GM04503 (cell line): ENCODE measurements at places on chromosomes 16 and 17.
A peak's percentile ranks its signal among the peaks of the same experiment; 100 is the strongest.

DNA sequence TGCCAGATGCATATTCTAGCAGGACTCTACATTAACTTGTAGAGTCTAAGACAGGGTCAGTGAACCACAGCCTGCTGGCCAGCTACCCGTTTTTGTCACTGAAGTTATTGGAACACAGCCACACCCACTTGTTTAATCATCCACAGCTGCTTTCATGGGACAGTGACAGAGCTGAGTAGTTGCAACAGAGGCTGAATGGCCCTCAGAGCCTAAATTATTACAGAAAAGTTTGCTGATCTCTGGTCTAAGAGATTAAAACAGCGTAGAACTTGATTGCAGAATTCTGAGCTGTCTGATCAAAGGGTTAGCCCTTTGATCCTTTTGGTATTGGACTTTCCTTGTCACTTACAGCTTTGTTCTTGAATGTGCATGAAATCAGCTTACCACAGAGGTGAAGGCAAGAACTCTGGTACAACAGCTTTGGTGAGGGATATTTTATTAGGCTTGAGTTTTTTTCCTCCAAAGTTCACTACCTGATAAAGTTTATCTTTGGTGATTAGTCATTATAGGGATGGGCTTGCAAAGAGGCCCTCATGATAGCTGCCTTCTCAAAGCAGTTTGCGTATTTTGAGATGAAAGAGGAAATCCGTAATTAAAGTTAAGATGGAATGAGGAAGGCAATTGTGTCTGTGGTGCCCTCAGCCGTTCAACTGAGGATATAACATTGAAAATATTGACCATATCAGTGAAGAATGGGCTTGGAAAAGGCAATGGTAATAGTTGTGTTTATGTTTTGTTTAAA, 23.6 kb downstream of the ALDH3A2 start:
- peak; percentile 35 for DNase-seq

- DNase-seq: no peak
Observed at GRCh38 chr17:35809855-35810461, 674 bp downstream of the TAF15 start.

GRCh38 chr17:15446036-15446435, 21.4 kb downstream of the CDRT4 start:
- DNase-seq: no peak

DNA sequence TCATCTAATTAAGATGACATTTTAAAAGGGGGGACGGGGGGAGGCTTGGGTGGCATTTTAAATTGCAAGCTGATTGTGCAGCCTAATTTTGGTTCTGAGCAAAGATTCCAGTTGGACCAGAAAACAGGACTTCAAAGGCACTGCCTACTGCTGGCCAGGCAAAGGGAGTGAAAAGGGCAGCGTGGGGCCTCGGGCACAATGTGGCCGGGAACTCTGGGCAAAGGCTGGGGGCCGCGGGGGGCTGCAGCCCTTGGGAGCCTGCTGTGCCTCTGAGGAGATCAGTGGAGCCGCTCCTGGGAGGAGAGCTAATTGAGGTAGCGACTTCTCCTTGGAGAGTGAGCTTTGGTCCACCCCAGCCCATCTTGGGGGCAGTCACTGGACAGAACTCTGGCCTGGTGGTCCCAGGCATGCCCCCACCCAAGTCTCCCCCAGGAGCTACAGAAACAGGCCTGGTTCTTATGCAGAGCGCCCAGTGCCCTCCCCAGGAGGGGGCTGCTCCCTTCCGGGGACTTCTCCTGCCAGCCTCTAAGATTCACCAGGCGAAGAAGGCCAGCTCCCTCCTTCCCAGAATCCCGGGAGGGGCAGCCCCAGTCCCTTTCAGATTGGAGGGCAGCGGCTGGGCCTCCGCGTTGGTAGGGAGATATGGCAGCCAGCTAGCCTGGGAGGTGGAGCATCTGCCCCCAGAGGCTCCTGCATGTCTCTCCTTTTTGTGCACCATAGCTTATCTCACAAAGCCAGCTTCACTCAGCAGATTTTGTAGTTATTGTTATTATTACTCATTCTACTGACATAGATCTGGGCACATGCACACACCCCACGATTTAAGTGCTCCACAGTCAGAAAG, 115.6 kb downstream of the GNAO1 start:
- no peak for DNase-seq

DNA sequence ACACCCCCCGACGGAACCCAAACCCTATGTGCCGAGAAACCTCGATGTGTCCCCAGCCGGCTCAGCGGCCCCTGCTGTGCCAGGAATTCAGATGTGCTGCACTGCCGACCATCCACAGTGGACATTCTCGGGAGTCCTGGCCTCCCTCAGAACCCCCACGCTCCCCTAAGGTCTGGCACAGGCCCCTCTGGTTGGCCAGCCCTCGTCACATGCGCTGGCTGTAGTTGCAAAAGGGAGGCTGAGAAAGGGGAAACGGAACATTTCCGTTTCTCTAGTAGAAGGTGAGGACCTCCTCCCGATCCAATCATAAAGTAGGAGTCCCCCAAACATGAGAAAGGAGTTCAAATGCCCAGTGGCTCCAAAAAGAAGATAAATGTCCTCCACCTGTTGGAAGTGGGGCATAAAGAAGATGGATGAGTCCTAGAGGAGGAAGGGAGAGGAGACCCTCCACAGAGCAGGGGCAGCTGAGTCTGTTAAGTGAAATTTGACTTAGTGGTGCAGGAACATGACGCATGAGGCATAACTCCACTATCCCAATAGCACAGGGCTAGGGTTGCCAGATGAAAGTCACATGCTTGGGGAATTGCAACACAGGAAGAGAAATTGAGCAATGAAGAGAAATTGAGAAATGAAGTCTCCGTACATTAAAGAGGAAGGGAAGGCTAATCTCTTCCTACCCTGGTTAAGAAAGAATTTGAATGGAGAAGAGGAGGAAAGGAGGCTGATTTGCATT, 49.3 kb upstream of the WSB1 start:
- peak; percentile 85 for DNase-seq

GRCh38 chr17:68328676-68329075, 37.4 kb downstream of the ARSG start:
- no peak for DNase-seq

DNA sequence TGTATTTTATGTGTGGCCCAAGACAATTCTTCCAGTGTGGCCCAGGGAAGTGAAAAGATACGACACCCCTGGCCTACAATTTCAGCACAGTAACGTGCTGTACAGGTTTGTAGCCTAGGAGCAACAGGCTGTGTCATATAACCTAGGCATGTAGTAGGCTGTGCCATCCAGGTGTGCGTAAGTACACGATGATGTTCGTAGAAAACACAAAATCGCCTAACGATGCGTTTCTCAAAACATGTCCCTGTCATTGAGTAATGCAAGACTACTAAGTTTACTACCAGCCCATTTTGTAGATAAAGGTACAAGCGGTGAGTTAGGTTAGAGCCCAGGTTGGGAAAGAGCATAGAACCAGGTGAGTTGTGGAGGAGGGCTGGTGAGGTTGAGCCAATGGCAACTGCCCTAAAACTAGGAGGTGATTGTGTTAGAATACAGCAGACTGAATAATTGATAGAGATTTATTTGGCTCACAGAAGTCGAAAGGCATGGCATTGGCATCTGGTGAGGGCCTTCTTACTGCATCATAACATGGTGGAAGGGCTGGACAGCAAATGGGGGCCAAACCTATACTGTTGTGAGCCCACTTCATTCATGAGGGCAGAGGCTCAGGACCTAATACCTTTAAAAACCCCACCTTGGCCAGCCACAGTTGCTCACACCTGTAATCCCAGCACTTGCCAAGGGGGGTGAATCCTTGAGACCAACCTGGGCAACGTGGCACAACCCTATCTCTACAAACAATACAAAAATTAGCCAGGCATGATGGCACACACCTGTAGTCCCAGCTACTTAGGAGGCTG, 4.2 kb downstream of the EIF1 start:
- DNase-seq: no peak

DNA sequence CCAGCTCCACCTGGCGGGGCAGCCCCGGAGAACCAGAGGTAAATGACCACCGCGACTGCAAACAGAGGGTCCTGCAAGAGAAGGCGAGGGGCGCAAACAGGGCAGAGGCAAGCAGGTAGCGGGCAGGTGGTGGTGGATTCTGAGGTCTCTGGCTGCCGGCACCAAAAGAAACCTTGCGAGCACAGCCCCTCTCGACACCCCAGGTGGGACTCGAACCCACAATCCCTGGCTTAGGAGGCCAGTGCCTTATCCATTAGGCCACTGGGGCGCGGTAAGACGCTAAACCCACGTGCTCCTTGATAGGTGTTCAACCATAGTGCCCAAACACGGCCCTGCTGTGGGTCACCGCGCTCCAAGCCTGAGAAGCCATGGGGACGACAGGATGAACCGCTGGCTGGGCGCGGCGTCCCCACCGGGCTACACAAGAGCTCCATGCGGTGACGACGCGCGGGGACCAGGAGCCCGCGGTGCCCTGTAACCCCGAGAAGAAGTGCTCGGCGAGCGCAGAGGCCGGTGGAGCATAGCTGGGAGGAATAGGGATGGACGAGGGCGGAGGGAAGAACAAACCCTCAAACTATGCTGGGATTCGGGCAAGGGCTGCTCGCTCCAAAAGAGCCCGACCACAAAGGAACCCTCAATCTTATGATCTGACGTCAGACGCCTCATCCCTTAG, 12.4 kb downstream of the ATP5PD start:
- DNase-seq: peak; percentile 59

DNA sequence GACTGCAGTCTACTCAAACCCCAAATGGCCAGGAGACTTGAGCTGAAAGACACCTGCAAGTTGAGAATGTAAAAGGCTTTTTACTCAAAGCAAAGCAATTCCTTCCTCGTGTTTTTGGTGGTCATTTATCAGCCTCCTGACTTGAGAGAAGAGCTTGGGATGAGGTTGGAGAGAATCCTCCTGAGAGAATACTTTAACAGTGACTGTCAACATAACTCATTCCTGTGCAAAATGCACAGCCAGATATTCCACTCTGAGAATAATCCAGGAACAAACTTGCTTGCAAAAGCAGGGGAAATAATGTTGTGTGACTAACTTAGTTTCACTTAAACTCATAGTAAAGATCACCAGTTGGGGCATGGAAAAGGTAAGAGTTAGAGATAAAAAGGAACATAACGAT, 53.4 kb downstream of the SNTB2 start:
- no peak for DNase-seq

GRCh38 chr16:72884037-72884436, 163.9 kb downstream of the ZFHX3 start:
- DNase-seq: no peak

DNA sequence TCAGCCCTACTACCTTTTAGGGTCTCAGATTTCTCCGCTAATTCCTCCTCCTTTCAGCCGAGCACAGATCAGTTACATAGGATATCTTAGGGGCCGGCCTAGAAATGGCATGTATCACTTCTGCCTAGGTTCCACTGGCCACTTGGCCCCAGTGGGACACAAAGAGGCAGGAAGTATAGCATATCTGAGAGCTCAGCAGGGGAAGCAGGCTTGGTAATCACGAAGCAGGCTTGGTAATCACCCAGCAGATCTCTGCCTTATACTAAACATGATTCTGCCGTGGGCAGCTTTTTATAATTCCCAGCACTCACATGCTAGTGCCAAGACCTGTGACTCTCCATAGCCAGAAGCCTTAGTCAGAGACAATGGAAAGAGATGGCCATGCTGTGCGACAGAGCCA, 59.6 kb upstream of the CACNG5 start:
- DNase-seq: no peak

- no peak for DNase-seq
Observed at GRCh38 chr17:50620858-50621257, 13.8 kb upstream of the ABCC3 start.

DNA sequence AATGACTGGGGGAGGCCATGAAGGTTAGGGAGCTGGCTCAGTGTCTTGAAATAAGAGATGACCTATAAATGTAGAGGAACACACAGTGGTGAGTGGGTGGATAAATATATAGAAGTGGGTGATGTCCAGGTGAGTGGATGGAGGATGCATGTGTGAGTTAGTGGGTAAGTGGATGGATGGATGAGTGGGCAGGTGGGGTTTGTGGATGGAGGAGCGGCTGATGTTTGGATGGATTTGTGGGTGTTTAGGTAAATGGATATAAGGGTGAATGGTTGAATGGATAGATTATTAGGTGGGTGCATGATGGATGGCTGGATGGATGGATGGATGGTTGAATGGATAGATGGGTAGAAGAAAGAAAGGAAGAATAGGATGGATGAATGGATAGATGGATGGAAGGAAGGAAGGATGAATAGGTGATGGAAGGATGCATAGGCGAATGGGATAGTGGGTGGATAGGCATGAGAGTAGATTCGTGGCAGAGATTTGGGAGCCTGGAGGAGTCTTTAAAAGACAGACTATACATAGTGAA, 19.1 kb upstream of the TAC4 start:
- DNase-seq: no peak

- DNase-seq: peak; percentile 71
Observed at GRCh38 chr17:60091908-60092331, 13.2 kb upstream of the HEATR6 start.

DNA sequence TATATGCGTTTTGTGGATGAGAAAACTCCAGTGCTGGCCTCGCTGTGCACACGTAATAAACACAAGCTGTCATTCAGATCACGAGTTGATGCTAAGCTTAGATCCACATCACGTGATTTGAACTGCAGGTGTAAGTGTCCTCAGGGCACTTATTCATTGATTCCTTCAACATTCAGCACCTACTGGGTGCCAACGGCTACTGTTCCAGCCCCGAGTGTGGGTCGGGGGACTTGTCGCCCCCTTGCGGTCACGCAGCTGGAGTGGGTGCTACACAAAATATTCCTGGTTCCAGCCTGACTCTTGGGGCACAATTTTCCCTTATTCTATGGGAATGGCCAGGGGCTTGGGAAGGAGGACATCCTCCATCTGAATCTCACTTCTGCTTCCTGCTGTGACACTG, 29.9 kb upstream of the GINS2 start:
- no peak for DNase-seq

DNA sequence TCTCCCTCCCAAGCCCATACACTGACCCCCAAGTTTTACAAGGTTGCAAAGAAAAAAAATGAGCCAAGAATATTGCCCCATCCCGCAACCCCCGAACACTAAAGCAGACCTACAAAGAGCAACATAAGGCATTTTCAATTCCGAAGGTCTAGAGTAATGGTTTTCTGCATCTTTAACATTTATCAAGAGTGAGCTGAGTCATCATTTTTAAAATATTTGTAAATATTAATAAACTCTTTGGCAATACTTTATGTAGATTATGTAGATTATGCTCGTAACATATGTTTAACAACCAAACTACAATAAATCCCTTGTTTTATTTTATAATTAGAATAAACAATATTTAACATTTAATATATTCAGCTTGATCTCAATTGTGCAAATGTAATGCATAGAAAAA, 1.4 kb downstream of the ZNF624 start:
- DNase-seq: no peak

GRCh38 chr16:12869698-12870427, 31.5 kb upstream of the SHISA9 start:
- no peak for DNase-seq

GRCh38 chr17:81476097-81476496, 36.5 kb downstream of the ACTG1 start:
- no peak for DNase-seq

GRCh38 chr16:68374246-68374805, 63.5 kb downstream of the PRMT7 start:
- no peak for DNase-seq
